ENCODE measurements at places on chromosomes 4 and X.

GRCh38 chr4:73729534-73730165, 10.7 kb upstream of the CXCL8 start:
- DNase-seq, result peak; percentile 43

GRCh38 chr4:7411896-7412553, 22.7 kb downstream of the PSAPL1 start:
- DNase-seq, result no peak

- no peak for DNase-seq
Observed at GRCh38 chr4:20443015-20443805, 191.5 kb downstream of the SLIT2 start.

DNA sequence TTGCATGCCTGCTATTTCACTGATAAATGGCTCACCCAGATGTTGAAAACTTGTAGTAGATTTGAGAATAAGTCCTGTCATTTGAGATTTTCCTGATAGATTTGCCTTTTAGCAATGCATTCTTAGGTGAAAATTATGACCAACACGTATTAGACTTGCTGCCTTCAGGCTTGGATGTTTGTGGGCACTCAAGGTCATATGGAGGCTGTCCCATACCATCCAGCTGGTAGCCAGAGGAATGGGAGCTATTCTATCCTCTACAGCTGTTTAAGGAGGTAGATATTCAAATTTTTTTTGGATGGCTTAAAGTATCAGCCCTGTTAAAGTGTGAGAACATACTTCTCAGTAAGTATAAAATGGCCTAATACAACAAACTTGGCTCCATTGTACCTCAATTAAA, 34.7 kb downstream of the RTL3 start:
- DNase-seq, result no peak

DNA sequence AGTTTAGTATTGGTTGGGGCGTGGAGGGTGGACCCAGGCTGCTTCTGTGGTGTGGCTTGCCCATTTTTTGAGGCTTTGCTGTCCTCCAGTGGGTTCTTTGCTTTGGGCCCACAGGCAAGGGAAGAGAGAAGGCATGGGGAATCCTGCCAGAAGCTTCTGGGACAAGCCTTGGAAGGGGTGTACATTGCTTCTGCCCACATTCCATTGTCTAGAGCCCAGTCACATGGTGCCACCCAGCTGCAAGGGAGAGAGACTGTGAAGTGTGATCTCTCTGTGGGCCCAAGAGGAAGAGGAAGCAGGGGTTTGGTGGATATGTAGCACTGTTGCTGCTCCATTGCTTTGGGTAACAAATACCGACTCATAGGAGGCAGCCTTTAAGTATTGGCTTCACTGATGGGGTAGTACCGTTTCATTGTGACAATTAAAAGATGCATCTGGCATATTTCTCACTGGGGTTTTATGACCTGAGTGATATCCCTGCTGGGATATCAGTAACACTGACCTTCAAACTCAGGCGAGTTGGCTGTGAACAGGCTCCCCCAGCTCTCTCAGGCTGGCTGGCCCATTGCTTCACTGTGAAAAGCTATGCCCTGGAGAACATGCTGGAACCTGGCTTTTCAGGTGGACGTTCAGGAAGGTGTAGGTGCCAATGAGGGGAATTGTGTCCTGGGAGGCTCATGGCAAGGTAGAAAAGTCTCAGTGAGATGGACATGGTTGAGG, 85.9 kb downstream of the CLDN34 start:
- no peak for DNase-seq

- DNase-seq, result no peak
Observed at GRCh38 chrX:146477341-146477740, 332.2 kb upstream of the CXorf51B start.

DNA sequence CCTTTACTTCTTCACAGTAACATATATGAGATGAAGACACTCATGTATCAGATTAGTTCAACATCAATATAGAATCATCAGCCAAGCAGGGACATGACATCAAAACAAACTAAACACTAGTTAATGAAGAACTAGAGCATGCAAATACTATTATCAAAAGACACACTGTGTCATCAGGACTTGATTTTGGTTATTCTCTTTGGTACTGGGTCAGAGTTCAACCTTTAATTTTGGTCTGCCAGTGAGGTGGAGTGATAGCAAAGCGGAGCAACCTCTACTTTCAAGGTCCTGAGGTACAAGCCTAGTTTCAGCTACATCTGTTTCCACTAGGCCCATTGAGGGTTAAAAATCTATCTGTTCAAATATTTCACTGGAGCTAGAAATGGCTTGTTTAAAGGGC, 70.5 kb downstream of the TEX13A start:
- no peak for DNase-seq

DNA sequence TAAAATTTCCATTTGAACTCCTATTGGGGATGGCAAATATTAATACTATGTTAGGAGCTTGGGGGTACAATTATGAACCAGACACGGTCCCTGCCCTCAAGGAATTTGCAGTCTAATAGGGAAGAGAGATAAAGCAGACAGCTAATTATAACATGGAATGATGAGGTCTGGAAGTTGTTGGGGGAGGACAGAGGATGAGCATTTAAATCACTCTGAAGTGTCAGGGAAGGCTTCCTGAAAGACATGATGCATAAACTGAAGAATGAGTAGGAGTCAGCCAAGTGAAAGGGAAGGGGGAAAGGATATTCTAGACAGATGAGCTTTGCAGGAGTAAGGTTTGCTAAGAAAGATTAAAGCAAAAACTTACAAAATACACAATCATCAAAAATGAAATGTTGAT, 15.9 kb downstream of the PLAC1 start:
- DNase-seq, result no peak

- DNase-seq, result no peak
Observed at GRCh38 chrX:149010853-149011224, 494.3 kb downstream of the IDS start.

- DNase-seq, result no peak
Observed at GRCh38 chr4:100095729-100096595, 94.3 kb downstream of the DDIT4L start.

- DNase-seq, result no peak
Observed at GRCh38 chr4:119027811-119028210, 107.8 kb upstream of the MYOZ2 start.

GRCh38 chr4:183638436-183638835, 20.5 kb downstream of the RWDD4 start:
- no peak for DNase-seq

DNA sequence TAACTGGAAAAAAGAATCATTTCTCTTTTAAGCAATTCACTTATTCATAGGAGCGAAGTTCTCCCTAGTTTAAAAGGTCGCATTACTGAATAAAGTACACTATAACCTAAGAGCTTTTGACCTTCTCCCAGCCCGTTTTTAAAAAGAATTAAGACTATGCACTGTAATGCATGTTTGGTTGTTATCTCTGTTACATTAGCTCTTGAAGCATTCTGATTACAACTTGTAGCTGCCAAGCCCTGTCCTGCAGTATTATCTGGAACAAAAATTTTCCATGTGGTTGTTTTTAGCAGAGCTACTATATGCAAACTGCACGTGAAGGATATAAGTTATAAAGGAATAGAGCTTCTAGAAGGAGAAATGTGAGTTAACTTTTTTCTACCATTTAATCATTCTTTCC, 8.1 kb downstream of the GAB1 start:
- DNase-seq, result no peak

DNA sequence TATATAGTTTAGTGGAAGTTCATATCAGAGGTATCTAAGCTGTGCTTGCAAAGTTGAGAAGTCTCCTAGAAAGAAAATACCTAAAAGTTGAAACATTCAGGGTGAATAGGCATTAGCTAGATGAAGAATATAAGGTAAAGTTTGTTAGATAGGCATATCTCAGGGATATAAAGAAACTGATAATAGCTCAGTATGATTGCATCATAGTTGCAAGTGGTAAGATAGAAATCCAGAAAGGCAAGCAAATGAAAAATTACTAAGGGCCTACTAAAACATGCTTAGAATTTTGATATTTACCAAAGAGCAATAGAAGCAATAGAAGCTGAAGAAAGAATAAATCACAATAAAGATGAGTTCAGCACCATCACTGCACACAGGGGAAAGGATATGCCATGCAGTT, 610.0 kb upstream of the ADGRL3 start:
- no peak for DNase-seq

GRCh38 chr4:98679738-98680137, 21.3 kb upstream of the TSPAN5 start:
- DNase-seq, result no peak

GRCh38 chr4:2817701-2818350, 24.9 kb downstream of the SH3BP2 start:
- no peak for DNase-seq

- DNase-seq, result no peak
Observed at GRCh38 chr4:94477227-94477626, 25.5 kb downstream of the PDLIM5 start.

- DNase-seq, result no peak
Observed at GRCh38 chrX:72040506-72040905, 91.2 kb downstream of the RTL5 start.

GRCh38 chr4:123506011-123506695, 109.6 kb downstream of the SPRY1 start:
- DNase-seq, result no peak

GRCh38 chr4:63269156-63269555, 1140.1 kb downstream of the TECRL start:
- DNase-seq, result no peak

- no peak for DNase-seq
Observed at GRCh38 chr4:176205299-176205698, 9.9 kb upstream of the SPATA4 start.

- peak; percentile 84 for DNase-seq
Observed at GRCh38 chr4:110032603-110033002, 119.9 kb downstream of the EGF start.

- no peak for DNase-seq
Observed at GRCh38 chr4:103129174-103129573, 29.5 kb upstream of the BDH2 start.

GRCh38 chr4:18021720-18022571, at the start of gene LCORL:
TSS of gene LCORL (minus strand) at chr4:18021755. CDS start at chr4:18021751, 4 bp downstream.
- peak; percentile 92 for DNase-seq

DNA sequence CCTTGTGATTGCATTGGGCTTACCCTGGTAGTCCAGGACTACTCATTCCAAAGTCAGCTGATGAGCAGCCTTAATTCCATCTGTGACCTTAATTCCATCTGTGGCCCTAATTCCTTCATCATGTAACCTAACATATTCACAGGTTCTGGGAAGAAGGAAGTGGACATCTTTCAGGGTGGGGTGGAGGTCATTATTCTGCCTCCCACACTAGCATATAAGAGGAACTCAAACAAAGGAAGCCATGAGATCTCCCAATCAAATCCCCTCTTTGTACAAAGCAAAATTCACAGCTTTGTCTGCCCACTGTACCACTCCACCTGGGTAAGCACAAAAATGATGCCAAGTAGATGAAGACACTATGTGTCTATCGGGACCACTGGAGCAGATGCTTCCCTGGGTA, 87.3 kb downstream of the SLC2A9 start:
- DNase-seq, result no peak

- no peak for DNase-seq
Observed at GRCh38 chr4:150570862-150571261, 11.1 kb upstream of the MAB21L2 start.

DNA sequence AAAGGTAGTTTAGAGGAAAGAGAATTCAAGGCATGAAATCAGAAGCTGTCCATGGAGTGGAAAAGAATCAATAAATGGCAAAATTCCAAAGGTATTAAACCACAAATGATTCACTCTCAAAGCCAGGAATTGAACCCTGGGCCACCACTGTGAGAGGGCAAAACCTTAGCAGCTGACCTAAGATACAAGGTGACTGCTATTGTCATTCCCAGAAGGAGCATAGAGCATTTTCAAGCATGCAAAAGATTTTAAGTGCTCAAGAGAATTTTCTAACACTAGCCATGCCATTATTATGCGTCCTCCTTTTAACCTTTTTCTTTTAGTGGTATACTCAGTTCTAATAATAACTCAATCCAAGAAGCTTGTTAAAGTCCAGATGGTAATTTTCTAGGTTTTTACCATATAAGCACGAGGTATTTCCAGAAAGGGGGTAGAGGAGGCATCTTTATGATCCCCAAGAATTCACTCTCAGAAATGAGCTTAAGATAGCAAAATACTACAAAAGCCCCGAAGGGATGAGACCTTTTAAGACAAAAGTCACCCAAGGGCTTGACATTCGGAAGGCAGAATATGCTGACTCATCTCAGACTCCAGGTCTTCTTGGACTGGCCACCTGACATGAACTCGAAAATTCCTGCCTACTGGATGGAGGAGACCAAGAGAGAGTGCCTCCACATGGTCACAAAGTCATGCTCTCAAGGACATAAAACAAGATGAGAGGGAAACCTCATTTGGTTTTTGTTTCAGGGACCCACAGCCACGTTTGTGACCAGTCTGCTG, 13.8 kb upstream of the PAGE5 start:
- no peak for DNase-seq

GRCh38 chr4:52646741-52647140, 12.4 kb downstream of the USP46 start:
- no peak for DNase-seq

- DNase-seq, result no peak
Observed at GRCh38 chrX:114842181-114842580, 175.2 kb downstream of the IL13RA2 start.

DNA sequence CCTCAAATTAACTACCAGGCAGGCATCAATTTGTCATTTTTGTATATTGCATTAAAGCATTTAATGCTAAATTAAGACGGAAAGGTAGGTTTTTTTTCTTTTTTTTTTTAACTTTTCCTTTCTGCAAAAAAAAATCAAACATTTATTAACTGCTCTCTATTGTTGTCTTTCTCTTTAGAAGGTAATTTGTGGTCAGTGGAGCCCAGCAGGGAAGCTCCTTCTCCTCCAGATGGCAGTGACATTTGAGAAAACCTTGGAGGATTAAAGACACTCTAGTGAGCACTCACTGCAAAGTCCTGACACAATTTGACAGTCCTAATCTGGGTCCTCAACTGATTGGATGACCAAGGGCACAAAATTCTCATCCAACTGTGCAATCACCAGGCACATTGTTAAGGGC, 102.4 kb downstream of the SLIT2 start:
- no peak for DNase-seq

DNA sequence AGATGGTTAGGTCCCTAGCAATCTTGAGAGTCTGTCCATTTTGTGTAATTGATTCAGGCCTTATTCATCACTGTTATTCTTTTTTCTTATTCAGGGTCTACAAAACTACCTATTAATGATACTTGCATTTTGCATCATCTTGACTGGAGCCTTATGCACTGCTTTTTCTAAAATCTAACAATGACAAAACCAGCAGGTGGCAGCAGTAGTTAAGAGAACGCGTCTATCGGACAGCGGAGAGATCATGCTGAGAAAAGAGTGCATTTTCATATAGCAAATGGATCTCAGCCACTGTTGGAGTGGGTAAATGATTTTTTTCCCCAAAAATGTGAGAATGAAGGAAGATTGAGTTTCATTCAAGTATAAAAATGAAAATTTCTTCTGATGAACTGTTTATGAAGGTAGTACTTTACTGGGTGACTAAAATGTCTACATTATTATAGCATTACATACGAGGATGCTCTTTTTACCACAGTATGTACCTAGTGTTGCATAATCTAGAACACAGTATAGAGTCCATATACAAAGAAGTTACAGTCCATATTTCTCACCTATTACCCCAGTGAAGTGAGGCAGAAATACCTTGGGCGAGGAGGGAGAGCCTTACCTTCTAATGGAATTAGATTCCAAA, 43.2 kb downstream of the TMEM144 start:
- no peak for DNase-seq
